ENCODE measurements at places on chromosomes 7 and 10. TPM values are rescaled to one million over a fixed set of nuclear protein-coding genes. Genes with fewer than 3 reads are reported as not detected.

GRCh38 chr7:113122744-113123143 lies 4.4 kb upstream of the SMIM30 start:
- no peak for DNase-seq

Gene GIMAP6
- 0.39 TPM for total RNA-seq

Gene MMP21
- 0.15 TPM for total RNA-seq

DNA sequence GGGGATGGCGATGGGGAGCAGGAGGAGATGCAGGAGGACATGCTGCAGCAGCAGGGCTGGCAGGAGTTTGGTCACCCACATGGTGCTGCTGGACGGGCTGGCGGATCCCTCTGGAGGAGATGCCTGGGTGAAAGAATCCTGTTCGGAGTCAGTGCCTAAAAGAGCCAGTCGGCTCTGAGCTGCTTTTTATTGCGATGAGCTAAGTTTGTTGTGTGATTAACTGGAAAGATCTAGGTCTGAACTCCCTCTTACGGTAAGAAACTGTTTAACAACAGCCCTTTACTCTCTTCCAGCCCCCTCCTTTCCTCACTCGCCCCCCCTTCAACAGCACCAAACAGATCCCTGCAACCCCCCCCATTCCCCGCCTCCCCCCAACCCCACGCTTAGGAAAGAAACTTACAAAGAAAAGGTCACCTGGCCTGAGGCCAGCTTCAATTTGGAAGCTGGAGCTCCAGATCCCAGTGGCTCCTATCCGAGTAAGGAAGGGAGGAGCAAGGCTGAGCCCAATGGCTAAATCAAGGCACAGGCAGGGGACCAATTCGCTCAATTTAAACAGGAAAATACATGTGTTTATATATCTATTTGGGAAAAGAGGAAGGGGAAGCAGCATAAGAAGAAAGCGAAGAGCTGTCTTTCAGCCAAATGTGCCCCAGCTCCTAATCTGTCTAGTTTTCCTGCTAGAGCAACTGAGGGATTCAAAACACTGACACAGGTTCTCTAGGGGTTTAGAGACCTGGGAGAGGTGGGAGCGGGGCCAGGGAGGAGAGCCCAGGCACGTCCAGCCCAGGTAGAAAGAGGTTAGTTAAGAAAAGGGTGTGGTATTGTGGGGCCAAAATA lies at the start of gene HGF:
Gene HGF (minus strand): TSS at position 157 of the 837 bp plus-strand sequence. CDS start 76 bp downstream, at position 81.
- DNase-seq = no peak

- DNase-seq = no peak
Measured at GRCh38 chr7:114293289-114294012, 121.2 kb upstream of the FOXP2 start.

GRCh38 chr10:1572519-1573333 lies 164.6 kb downstream of the ADARB2 start:
- no peak for DNase-seq

Gene AGMO
- not detected for total RNA-seq

- DNase-seq = no peak
Measured at GRCh38 chr10:29169021-29169420, 119.8 kb upstream of the LYZL1 start.

DNA sequence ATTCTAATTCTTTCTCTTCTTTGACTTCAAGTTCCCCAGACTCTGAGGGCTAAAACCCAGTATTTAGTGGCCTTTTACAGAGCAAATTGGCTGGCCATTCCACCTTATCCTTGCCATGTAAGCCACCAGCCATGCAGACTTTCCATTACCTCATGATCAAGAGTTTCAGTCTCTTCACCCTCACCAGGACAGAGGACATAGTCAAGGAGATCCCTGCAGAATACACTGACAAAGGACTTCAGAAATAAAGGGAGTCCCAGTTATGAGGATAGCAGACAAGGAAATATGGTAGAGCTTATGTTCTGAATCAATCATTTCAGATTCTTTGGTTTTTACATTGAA lies 1080.4 kb upstream of the C7orf33 start:
- no peak for DNase-seq

- no peak for DNase-seq
Measured at GRCh38 chr10:83919187-83919586, 220.1 kb upstream of the GHITM start.

- no peak for DNase-seq
Measured at GRCh38 chr7:102473271-102473991, 5.3 kb downstream of the POLR2J start.
